Lung microvascular endothelial cell (primary cell): ENCODE measurements at places on chromosomes 6 and 20. TPM values are rescaled to one million over a fixed set of nuclear protein-coding genes. Genes with fewer than 3 reads are reported as not detected.

DNA sequence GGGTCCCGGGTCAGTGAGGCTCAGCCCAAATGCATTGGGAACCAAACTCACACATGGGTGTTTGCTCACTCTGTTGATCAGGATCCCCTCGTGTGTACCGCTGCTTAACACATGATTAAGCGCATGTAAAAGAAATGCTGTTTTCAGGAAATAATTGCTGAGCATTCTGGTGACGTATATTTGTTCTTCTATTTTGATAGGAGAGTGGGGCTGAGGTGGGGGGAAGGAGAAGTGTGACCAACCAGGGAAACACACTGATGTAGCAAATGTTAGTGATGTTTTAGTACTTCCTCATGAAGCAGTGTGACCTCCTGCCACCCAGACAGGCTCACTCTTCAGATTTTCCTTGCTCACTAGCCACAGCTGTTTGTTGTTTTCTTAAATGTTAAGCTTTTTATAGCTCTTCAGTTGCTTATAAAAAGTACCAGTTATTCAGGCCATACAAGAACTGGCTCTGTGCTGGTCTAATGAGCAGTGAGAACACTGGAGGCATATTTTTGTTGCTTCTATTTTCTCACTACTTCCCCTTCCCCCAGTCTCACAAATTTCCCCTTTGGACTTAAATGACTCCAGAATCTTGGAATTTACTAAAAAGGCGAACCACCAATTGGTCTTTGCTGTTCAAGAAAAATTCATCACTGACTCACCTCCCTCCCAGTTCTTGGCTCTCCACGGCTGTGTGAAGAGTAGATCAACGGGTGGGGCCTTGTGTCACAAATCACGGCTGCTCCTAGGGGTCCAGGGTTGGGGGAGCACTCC lies 79.2 kb upstream of the BACH2 start:
- peak; percentile 2 for DNase-seq

Gene ME1
- total RNA-seq: 2.2 and 6.5 TPM in 2 replicates

Gene DDR1
- total RNA-seq: 4.8 and 6.3 TPM in 2 replicates

GRCh38 chr20:35599776-35600120 lies 15.9 kb upstream of the SPAG4 start:
- DNase-seq: no peak

Gene SLC35F1
- not detected in 2 replicates for total RNA-seq

Gene PRR18
- not detected in 2 replicates for total RNA-seq

Gene RIPPLY2
- total RNA-seq: 0.22 and 0.40 TPM in 2 replicates

Gene FAM83D
- 24.2 TPM in 2 replicates for total RNA-seq

- no peak for DNase-seq
These were observed 61.7 kb upstream of the ZMYND8 start for GRCh38 chr20:47418069-47418757.

- no peak for DNase-seq
These were observed 51.6 kb downstream of the CYP24A1 start for GRCh38 chr20:54122189-54122588.

DNA sequence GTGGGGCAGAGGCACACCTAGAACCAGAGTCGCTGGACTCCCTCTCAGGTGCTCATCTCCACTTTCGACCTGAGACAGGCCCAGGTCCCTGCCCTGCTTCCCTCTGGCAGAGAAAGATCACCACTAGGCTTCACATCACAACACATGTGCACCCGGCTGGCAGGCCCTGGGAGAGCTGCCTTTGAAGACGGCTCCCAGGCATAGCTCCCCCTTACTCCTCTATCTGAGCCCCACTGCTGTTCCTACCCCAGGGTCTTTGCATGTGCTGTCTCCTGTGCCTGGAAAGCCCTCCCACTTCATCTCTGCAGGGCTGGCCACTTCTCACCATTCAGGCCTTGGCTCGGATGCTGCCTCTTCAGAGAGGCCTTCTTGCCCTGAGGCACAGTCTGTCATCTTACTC lies 89.2 kb downstream of the NOL4L start:
- DNase-seq: no peak

Gene MLN
- not detected in 2 replicates for total RNA-seq

- DNase-seq: no peak
These were observed 17.9 kb upstream of the SIRPB1 start for GRCh38 chr20:1637755-1638154.

Gene BTN3A1
- total RNA-seq: 6.8 and 11.5 TPM in 2 replicates

- DNase-seq: no peak
These were observed 102.3 kb downstream of the DLL1 start for GRCh38 chr6:170188571-170189001.

DNA sequence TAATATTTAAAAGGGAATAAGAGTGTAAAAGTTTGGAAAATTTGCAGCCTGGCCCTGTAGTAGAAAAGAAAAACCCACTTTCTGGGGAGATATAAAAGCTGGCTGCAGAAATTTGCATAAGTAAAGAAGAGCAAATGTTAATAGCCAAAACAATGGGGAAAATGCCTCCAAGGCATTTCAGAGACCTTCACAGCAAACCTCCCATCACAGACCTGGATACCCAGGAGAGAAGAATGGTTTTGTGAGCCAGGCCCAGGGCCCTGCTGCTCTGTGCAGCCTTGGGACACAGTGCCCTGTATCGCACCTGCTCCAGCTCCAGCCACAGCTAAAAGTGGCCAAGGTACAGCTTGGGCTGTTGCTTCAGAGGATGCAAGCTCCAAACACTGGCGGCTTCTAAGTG lies 113.8 kb downstream of the BTBD9 start:
- DNase-seq: no peak

- no peak for DNase-seq
These were observed 4.2 kb upstream of the EYA4 start for GRCh38 chr6:133236932-133237331.

- DNase-seq: no peak
These were observed 173.6 kb downstream of the CDKAL1 start for GRCh38 chr6:20707870-20708269.

Gene PSORS1C1
- total RNA-seq: 2.6 and 6.7 TPM in 2 replicates

Gene PLG
- not detected in 2 replicates for total RNA-seq

DNA sequence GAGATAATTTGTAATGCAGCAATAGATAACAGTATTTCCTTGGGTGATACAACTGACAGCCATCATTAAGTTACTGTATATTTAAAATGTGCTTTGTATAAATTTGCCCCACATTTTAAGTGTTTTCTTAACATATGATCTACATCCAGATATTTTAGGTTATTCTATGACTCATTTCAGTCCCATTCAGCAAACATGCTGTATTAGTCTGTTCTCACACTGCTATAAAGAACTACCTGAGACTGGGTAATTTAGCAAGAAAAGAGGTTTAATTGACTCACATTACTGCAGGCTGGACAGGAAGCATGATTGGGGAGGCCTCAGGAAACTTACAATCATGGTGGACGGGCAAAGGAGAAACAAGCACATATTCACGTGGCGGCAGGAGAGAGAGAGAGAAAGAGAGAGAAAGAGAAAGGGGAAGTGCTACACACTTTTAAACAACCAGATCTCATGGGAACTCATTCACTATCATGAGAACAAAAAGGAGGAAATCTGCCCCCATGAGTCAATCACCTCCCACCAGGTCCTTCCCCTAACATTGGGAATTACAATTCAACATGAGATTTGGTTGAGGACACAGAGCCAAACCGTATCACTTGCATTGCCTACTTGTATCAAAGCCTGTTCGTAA lies 9.6 kb upstream of the CHD6 start:
- DNase-seq: no peak

Gene SMAP1
- 11.6 and 12.3 TPM in 2 replicates for total RNA-seq

- peak; percentile 59 for DNase-seq
These were observed 33.2 kb downstream of the ANKS1A start for GRCh38 chr6:34922177-34922663.

GRCh38 chr6:5084360-5084780 lies 771 bp upstream of the PPP1R3G start:
- DNase-seq: no peak
